Stimulated activated CD4-positive, alpha-beta T cell treated with anti-CD3 and anti-CD28 coated beads, TNF-alpha, amount 100 ng/mL, for 48 hours (primary cell): ENCODE measurements at places on chromosomes 13 and 19.

GRCh38 chr13:42574011-42574410 is at the start of gene TNFSF11:
TSS of gene TNFSF11 (plus strand) at chr13:42574152. CDS start at chr13:42574304, 152 bp downstream.
- DNase-seq, result peak; percentile 17

DNA sequence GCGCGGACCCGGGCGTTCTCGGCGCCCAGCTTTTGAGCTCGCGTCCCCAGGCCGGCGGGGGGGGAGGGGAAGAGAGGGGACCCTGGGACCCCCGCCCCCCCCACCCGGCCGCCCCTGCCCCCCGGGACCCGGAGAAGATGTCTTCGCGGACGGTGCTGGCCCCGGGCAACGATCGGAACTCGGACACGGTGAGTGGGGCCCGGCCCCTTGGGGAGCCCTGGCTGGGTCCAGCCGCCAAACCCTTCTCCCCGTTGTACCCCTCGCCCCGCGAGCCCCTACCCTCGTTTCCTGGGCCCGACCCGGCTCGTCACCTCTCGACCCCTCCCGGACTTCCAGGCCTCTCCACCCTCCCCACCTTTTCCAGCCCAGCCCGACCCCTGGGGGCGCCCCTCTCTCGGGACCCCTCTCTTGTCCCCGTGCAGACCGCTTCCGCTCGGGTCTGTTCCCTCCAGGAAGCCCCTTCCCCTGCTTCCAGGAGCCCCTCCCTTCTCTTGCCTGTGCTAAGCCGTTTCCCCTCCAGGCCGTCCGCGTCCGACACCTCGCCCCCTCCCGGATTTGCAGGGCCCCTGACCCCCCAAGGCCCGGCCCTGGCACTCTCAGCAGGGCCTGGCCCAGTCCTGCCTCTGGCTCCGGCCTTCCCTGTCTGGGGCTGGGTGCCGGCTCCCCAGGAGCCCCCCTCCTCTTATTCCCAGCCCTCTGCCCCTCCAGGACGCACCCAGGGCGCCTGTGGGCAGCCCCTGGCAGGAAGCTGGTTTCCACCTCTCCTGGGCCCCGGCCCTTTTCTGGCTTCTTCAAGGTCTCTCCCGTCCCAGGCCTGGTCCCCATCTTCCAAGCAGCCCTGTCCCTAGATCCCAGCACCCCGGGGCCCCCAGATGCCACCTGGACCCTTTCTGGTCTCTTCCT is 632 bp downstream of the MARK4 start:
- no peak for DNase-seq

- no peak for DNase-seq
Measured at GRCh38 chr13:111359930-111360329, 39.5 kb downstream of the TEX29 start.

- DNase-seq, result no peak
Measured at GRCh38 chr13:110410936-110411687, 104.0 kb downstream of the COL4A2 start.

GRCh38 chr13:92590503-92590908 is 636.1 kb upstream of the GPC6 start:
- no peak for DNase-seq

DNA sequence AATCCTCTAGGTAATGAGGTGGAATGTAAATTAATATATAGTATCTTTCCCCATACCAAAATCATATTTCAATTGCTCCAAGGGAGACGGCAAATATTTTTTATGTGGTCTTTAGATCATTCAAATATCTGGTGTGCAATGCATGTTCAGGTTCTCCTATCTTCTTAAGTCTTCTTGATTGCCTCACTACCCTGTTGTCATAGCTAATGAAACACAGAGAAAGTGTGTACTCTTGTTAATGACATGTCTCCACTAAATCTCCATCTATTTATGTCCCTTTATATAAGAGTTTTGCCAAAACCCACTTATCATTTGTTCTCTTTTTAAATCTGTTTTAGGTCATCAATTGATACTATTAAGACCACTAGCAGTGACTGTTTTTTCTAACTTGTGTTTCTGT is 6.6 kb downstream of the STARD13 start:
- no peak for DNase-seq

- DNase-seq, result no peak
Measured at GRCh38 chr13:35712907-35713761, 236.6 kb upstream of the MAB21L1 start.
